ENCODE measurements at places on chromosomes 16 and 17.

- peak; percentile 56 for DNase-seq
Measured at GRCh38 chr16:1105888-1106620, 10.0 kb upstream of the C1QTNF8 start.

DNA sequence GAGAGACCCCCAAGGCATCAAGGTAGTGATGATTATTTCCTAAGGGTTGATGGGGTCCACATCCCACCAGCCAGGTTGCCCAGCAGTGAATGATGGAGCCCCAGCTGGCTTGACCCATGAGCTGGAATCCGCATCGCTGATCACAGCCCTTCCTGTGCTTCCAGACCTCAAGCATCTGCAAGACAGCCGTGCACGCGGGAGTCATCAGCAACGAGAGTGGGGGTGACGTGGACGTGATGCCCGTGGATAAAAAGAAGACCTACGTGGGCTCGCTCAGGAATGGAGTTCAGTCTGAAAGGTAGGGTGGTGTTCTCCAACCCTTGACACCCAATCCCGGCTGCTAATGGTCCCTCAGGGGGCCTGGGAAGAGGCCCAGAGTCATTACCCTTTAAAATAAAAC is 69.3 kb downstream of the CRISPLD2 start:
- DNase-seq, result no peak

- DNase-seq, result peak; percentile 34
Measured at GRCh38 chr17:65099941-65100315, 37.2 kb upstream of the RGS9 start.

DNA sequence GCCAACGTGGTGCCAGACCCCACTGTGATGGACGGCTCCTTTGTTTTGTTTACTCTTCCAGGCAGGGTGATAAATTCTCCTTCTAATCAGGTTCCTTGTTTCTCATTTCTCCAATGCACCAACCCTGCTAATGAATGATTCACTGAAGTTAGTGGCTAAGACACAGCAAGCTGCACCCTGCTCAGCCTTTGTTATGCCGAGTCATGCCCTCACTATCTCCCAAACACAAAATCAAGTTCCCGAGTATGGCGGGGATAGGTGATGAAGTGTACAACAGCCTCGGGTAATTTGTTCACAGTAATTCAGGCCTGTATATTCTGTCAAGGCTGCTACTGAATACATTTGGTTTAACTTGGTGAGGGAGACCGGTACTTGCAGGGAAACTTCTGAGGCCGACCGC is 83.8 kb upstream of the HS3ST4 start:
- DNase-seq, result no peak

GRCh38 chr16:24776501-24777220 is 47.2 kb downstream of the TNRC6A start:
- no peak for DNase-seq

GRCh38 chr17:36657763-36658490 is 56.5 kb downstream of the MRM1 start:
- DNase-seq, result no peak

GRCh38 chr17:63437287-63438091 is 8.6 kb downstream of the CYB561 start:
- DNase-seq, result no peak

GRCh38 chr16:1645914-1646525 is 32.1 kb upstream of the JPT2 start:
- DNase-seq, result no peak

- DNase-seq, result no peak
Measured at GRCh38 chr17:64155751-64156544, 26.0 kb upstream of the ERN1 start.

DNA sequence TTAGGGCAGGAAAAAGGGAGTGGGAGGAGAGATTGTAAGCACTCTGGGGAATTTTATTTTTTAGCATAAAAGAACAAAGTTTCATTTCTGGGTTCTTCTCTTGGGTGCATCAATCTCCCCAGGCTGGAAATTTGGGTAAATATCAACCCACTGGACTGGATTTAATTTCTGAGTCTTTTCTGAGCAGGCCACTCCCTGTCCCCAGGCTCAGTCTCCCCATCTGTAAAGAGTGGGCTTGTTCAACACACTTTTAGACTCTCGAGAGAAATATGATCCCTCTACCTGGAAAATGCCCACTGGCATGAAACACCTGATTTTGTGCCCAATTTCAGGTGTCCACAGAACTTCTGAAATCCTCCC is 617 bp upstream of the VTN start:
- no peak for DNase-seq

DNA sequence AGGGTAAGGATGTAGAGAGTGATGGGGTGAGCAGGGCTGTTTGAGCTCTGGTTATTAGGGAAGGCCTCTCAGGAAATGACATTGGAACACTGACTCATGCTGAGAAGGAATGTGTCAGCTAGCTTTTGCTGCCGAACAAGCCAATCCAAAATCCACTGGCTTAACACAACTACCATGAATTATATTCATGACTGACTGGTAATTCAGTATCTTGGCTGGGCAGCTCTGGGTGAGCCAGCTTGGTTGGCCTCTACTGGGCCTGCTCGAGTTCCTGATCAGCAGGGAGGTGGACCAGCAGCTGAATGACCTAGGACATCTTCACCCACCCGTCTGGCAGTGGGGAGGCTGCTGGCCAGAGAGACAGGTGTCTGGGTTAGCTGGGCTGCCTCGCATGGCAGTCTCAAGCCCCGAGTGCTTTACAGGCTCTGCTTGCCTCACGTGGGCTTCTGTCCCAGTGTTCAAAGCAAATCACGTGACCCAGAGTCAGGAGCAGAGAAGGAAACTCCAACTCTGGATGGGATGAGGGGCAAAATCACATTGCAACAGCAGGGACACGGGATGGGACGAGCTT is 209.4 kb downstream of the KATNIP start:
- no peak for DNase-seq

DNA sequence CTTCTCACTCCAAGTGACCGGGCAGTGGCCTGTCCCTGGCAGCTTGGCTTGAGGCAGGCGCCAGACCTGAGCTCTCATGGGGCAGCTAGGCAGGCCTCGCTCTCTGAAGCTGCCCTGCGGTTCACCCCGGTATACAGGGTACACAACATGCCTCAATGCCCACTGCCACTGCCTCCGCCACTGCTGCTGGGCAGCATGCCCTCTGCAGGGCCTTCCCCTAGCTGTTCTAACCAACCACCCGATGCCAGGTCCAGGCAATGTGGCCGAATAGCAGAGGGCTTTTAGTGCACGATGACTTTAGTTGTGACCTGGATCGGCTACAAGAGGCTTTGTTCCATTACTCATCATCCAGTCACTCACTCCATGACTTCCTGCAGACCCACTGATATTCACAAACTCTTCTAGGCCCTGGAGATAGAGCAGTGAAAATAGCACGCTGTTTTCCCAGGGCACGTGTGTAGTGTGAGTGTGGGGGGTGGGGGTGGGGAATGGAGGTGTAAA is 19.7 kb downstream of the CDC42EP4 start:
- DNase-seq, result no peak

GRCh38 chr17:49783791-49784190 is 4.7 kb upstream of the KAT7 start:
- no peak for DNase-seq

DNA sequence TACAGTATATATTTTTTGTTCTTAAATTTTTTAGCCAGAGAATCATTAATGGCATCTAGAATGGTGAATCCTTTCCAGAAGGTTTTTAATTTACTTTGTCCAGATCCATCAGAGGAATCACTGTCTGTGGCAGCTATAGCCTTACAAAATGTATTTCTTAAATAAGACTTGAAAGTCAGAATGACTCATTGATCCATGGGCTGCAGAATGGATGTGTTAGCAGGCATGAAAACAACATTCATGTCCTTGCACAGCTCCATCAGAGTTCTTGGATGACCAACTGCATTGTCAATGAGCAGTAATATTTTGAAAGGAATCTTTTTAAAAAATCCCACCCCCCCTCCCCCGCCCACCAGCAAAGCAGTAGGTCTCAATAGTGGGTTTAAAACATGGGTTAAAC is 51.4 kb downstream of the CACNG1 start:
- no peak for DNase-seq

DNA sequence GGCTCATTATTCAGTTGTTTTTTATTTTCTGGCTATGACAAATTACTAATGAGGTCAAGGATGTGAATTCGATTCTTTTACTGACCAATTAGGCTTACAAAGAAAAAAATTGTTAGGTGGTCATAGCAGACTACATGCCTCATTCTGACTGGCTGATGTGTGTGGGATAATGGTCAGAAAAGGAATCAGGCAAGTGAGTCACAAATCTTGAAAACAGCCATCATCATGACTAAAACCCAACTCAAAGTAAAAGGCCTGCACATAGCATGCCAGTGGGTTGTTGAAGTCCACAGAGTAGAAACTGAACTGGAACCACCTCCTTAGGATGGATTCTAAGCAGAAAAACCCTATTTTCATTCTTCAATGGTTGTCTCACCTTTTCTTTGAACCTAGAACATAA is 8.6 kb downstream of the RPGRIP1L start:
- no peak for DNase-seq

DNA sequence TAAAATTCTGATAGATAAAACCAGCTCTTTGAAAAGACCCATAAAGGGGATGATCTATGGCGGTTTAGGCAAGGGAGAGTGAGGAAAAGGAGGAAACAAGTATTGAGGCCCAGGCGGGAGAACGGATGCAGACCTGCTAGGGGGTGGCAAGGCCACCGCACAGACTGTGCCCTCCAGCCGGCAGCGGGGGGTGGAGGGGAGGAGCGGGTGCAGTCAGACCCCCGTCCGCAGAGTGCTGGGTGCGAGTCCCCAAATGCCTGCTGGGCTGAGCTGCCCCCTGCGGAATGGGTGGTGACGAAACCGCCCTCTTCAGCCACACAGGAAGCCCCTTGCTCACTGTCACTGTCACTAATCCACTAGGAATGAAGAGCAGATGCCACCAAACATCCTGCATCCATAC is 46.0 kb downstream of the LMF1 start:
- DNase-seq, result no peak

GRCh38 chr17:72222661-72223380 is 102.0 kb downstream of the SOX9 start:
- no peak for DNase-seq

DNA sequence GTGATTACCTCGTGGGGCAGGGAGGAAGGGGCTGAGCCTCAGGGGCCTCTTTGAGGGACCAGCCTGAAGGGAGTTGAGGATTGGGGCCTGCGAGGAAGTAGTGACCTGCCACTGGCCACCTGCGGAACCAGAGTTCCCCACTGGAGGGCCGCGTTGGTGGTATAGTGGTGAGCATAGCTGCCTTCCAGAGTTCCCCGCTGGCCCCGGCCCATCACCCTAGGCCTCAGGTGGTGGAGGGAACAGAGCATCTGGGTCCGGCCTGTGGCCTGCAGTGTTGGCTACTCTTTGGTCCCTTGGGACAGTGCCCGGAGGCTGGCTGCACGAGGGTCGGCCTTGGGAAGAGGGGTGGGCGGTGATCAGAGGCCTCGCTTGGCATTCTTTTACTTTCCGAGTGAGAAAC is 20.5 kb downstream of the MGAT5B start:
- no peak for DNase-seq

DNA sequence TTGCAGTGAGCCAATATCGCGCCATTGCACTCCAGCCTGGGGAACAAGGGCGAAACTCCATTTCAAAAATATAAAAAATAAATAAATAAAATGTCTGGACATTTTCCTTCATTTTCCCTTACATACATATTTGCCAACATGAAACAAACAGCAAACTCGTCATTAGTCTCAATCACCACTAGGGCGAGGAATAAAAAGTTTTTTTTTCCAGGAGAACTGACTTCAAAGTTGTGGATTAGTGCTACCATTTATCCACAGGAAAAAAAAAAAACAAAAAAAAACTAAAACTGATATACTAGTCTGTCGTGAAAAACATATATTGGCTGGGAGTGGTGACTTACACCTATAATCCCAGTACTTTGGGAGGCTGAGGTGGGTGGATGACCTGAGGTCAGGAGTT is 77.0 kb upstream of the MTMR4 start:
- DNase-seq, result no peak

- DNase-seq, result no peak
Measured at GRCh38 chr16:1435921-1436697, 5.2 kb downstream of the PERCC1 start.

GRCh38 chr17:58808609-58809563 is 53.2 kb downstream of the PPM1E start:
- no peak for DNase-seq

- DNase-seq, result no peak
Measured at GRCh38 chr17:39014044-39014794, 47.0 kb upstream of the FBXO47 start.

GRCh38 chr16:72138064-72138572 is 33.8 kb downstream of the PMFBP1 start:
- DNase-seq, result no peak

- no peak for DNase-seq
Measured at GRCh38 chr16:57017251-57017650, 27.9 kb downstream of the NLRC5 start.

- DNase-seq, result no peak
Measured at GRCh38 chr16:11794447-11794846, 2.6 kb downstream of the ZC3H7A start.

Data from SHP77 (cell line).